ENCODE measurements at places on chromosomes 12 and 14.

DNA sequence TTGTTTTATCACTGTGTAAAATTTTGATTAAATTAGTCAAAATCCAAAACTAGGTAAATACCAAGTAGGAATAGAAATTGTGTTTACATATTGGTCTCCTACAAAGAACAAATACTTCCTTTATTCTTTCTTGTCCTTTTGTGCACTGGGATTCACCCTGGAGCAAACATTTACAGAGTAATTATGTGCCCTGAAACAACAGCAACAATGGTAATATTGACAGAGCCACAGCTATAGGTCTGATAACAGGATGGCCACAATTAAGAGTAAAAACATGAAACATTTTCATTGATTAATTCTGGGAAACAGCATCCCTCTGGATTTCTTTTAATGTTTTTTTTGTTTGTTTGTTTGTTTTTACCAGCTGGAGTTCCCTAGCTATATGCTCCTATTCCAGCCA is 61.2 kb downstream of the SLC38A6 start:
- no peak for DNase-seq

DNA sequence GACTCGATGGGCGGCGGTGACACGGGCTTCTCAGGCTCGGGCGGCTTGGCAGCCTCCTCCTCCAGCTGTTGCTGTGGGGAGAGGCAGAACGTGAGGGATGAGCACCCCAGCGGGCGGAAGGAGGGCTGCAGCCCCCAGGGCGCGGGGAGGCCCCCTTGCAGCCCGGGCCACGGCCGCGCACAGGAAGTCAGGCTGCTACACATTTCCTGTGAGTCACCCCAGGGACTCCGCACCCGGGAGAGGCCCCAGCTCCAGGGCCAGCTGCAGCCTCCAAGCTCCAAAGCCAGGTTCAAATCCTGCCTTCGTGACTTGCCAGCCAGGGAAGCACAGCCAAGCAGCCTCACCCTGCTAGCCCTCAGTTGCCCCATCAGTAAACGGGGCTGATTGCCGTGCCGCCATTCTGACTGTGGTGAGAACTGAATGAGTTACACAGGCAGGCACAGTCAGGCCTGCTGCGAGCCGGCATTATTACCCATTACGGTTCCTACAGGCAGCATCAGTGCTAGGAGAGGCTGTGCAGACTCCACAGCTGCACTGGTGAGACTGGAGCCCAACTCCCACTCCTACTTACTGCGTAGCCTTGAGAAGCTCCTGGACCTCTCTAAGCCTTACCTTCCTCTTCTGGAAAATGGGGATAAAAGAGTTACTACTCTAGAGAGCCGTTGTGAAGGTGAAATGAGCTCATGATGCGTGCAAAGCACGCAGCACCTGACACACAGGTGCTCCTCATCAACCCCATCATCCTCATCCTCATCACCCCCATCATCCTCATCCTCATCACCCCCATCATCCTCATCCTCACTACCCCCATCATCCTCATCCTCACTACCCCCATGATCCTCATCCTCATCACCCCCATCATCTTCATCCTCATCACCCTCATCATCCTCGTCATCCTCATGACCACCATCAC is 100.9 kb downstream of the NCOR2 start:
- DNase-seq, result peak; percentile 92

GRCh38 chr14:99681101-99681831 is 2.8 kb upstream of the CYP46A1 start:
- DNase-seq, result no peak

DNA sequence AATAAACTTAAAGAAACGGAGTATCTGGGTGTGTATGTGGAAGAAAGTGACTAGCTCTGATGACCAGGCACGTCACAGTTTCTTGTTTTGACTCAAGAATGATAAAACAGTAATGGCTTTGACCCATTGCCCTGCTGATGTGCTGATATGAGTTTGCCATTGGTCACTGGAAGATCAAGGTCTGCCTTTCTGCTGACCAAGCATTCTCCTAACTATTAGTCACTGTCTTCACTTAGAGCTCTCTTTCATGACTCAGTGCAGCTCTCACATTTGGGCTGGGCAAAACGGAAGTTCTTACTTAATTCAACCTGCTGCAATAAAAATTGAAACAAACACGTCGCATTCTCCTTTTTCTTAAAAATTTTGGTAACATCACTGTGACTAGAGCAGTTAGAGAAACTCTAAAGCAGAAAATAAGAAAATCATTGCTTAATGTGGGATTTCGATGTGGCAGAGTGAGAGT is 366.7 kb downstream of the BTG1 start:
- DNase-seq, result peak; percentile 5

DNA sequence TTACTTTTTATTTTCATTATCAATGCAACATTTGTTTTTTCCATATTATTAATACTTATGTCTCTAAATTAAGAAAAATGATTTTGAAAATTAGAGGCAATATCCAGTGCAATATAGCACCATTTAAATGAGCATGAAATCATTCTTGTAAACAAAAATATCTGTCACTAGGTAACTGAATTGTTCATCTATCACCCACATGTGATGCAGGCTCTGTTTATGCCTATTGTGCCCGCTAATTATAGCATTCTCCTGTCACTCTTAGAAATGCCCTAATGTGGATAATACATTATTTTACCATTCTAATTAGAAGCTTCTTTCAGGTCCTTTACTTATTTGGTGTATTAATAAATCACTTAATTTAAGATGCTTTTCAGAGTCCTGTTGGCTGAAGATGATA is 1332.4 kb downstream of the AACS start:
- DNase-seq, result no peak

- DNase-seq, result no peak
Measured at GRCh38 chr12:2625289-2625612, 169.5 kb upstream of the FKBP4 start.

- no peak for DNase-seq
Measured at GRCh38 chr14:92863286-92864080, 59.5 kb upstream of the CHGA start.

- no peak for DNase-seq
Measured at GRCh38 chr12:30090258-30090657, 306.5 kb upstream of the TMTC1 start.

GRCh38 chr14:78933948-78934524 is 763.9 kb downstream of the NRXN3 start:
- DNase-seq, result no peak

- no peak for DNase-seq
Measured at GRCh38 chr14:67396381-67396970, 15.5 kb downstream of the PLEK2 start.

DNA sequence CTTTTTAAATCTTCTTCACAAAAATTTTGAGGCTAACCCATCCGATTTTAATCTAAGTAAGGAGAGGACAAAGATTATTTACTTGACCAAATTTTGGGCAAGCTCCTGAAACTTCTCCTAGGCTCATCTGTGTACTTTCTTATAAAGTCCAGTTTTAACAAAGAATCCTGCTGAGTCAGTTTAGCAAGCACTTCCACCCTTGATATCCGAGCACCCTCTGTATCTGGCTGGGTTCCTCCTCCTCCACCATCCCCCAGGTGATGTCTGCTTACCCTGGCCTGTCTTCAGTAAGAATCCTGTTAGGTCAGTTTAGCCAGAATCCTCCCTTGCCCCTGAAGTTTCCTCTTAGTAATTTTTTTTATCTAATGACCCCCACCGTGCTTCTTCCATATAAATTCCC is 140.5 kb downstream of the PHLDA1 start:
- DNase-seq, result no peak

- no peak for DNase-seq
Measured at GRCh38 chr12:15846887-15847286, 35.3 kb upstream of the STRAP start.

DNA sequence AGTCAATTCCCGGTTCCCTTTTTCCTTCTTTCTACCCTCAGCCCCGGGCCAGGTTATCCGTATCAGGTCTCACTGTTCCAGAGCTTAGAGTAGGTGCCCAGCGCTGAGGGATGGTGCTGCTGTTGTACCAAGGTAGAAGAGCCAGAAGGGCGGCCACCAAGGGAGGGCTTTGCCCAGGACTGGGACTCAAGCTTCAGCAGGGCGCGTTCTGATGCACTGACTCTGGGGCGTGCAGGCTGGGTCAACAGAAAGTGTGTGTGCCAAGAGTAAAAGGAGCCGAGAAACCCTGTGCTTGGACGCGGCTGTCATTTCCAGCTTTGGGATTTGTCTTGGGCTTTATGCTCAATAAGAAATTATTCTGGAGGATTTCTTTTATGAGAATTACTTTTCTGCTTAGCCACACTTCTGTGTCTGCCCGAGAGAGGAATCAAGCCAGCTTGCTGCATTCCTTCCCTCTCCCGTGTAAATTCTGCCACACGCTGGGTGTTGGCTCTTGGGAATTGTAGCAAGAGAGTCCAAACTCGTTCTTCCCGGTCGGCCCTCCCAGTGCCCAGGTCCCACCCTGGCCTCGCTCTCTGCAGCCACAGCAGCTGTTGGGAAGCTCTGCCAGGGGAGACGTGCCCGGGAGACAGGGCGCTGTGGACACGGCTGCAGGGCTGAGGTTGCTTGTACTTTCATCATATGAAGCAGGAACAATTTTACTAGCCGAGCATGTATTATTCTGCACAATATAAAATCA is 98.0 kb downstream of the FBXL14 start:
- no peak for DNase-seq

- no peak for DNase-seq
Measured at GRCh38 chr12:49887536-49888401, 15.9 kb downstream of the FAIM2 start.

GRCh38 chr14:69673578-69674305 is 62.3 kb downstream of the SUSD6 start:
- no peak for DNase-seq
